ENCODE measurements at places on chromosomes 5 and 9.

DNA sequence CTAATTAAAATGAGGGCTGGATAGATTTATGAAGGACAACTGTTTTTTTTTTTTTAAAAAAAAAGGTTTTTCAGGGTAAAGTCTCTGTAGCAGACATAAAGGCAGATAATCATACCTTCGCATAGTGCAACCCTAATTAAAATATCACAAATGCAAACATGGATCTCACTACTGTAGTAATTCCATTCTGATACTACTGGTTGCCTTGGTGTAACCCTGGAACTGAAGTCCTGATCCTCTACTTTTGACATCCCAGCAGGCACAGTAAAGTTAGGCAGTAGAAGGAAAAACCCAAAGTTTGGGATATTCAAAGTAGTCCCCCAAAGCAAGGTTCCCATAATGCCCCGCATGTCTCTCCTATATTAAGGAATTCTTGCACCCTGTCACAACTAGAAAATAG lies 19.6 kb downstream of the RFX3 start:
- H3K36me3 ChIP-seq: no peaks in the 10 kb centered on the region
- H3K4me1 ChIP-seq: peaks cover 15% of the 10 kb centered on the region
- DNase-seq: no peak

DNA sequence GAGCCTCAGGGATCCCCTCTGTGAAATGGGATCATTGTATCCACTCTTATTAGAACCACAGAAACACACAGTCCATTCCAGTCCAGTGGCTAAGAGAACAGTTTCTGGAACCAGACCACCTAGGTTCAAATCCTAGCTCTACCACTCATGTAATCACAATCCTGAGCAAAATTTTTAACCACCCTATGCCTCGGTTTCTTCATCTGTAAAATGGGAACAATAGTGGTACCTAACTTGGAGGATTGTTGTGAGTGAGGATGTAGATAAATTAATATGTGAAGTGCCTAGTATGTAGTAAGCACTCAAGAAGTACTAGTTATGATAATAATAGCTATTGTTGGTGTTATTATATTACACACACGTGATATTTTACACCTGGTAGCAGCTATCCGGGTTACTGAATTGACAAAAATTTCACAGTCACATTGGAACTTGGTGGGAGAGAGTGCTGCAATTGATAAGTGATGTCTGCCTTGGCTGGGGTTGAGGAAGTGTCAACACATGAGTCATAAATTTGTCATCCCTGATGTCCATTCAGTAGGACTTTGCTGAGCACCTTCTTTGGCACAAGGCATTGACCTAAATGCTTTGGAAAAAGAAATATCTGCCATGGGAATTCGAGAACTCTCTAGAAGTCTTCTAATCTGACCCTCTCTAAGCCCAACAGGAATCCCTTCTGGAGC lies 68.4 kb downstream of the COL27A1 start:
- H3K4me1 ChIP-seq: no peaks in the 10 kb centered on the region
- no peak for DNase-seq

DNA sequence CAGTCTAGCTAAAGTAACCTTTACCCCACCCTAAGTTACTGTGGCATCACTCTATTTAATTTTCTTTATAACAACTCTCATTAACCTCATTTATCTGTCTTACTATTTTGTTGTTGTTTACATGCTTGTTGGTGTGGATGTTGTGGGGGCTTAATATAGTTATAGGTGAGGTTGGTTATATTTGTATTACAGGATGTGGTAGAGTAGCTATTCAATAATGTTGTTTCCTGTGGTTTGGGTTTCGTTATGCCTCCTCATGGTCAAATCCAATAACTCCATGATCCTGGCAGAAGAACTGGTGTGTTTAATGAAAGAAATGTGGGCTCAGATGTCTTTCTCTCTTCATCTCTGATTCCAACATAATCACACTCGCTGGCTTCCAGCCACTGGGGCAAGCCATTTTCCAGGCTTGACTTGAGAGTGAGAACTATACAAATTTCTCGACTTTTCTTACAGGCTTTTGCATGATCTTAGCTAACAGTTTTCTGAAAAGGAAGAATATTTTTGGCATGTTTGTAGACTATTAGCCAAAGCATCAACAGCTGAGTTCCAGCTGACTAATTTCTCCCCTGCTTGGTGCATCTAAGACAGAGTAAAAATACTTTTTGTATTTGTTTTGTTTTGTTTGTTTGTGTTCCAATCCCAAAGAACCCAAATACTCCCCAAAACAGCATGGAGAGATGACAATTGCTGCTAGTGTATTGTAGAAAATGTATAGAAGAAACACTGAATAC lies 303.7 kb upstream of the PAPPA start:
- DNase-seq: no peak
- H3K27me3 ChIP-seq: no peaks in the 10 kb centered on the region
- H3K4me3 ChIP-seq: no peak overlapping the region
- H3K27ac ChIP-seq: no peak overlapping the region
- H3K4me1 ChIP-seq: no peaks in the 10 kb centered on the region

DNA sequence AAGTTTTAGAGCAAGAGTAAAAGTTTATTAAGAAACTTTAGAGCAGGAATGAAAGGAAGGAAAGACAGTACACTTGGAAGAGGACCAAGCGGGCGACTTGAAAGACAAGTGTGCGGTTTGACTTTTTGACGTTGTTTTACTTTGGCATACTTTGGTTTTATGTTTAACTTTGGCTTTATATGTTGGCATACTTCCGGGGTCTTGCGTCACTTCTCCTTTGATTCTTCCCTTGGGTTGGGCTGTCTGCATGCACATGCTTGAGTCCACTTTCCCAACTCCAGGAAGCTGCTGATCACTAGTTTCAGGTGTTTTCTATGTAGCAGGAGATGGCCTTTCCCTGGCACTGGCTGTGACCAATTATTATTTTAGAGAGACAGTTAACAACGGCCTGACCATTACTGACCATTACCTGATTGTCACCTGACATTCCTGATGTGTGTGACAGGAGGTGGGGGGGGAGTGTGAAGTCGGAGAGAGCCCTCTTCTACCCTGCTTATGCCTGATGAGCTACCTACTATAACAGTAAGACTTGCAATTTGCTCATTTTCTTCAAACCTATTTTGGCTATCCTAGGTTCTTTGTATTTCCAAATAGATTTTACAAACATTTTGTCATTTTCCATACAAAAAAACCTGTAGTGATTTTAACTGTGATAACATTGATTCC lies 45.5 kb downstream of the TNFSF8 start:
- no peaks in the 10 kb centered on the region for H3K4me1 ChIP-seq
- H3K4me3 ChIP-seq: no peak overlapping the region
- H3K27ac ChIP-seq: no peak overlapping the region
- no peaks in the 10 kb centered on the region for H3K36me3 ChIP-seq
- no peak for DNase-seq

- H3K27me3 ChIP-seq: no peaks in the 10 kb centered on the region
- no peak for DNase-seq
Measured at GRCh38 chr5:76709762-76710161, 6.2 kb upstream of the F2R start.

GRCh38 chr5:139091439-139092156 lies 106.6 kb downstream of the SIL1 start:
- H3K27me3 ChIP-seq: no peaks in the 10 kb centered on the region
- H3K4me3 ChIP-seq: no peak overlapping the region
- peaks cover 7% of the 10 kb centered on the region for H3K4me1 ChIP-seq
- H3K36me3 ChIP-seq: no peaks in the 10 kb centered on the region
- no peak for DNase-seq

DNA sequence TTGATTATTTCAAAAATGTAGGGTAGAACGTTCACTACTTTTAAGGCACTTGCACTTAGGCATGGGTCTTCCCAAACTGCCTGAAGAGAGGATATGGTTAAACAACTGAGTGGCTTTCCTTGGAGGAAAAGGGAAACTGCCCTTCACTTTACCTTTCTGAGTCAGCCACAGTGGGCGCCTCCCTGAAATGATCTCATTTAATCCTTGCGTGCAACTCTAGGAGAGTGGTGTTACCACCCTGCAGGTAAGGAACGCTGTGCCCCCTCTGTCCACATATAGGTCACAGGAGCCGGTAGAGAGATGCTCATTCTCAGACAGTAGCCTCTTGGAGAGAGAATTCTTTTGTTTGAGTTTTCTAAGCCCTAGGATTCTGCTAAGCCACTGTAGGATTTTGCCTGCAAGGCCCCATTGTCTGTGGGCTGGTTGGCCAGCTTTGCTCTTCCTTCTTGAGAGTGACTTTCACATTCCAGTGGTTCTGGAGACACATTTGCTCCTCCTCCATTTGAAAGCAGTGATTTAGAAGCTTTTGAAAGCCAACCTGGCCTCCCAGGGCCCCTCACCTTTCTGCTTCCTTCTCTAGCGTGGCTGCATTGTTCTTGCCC lies 110.3 kb upstream of the CTSL start:
- H3K4me3 ChIP-seq: no peak overlapping the region
- no peaks in the 10 kb centered on the region for H3K36me3 ChIP-seq
- no peaks in the 10 kb centered on the region for H3K27me3 ChIP-seq
- no peaks in the 10 kb centered on the region for H3K4me1 ChIP-seq
